A549 treated with dexamethasone at 1 μM for 4 hours (cell line): ENCODE measurements at places on chromosomes 6 and 20. TPM values are rescaled to one million over a fixed set of nuclear protein-coding genes. Genes with fewer than 3 reads are reported as not detected.

Gene OR2B6
- 0.14 TPM in 1 of 5 replicates, not detected in the others for total RNA-seq

Gene PRICKLE4
- total RNA-seq: 0.33 to 1.1 TPM (median 0.78 TPM) in 5 replicates

Gene OXT
- not detected in 5 replicates for total RNA-seq

Gene TINAG
- 0.14 TPM in 1 of 5 replicates, not detected in the others for total RNA-seq

Gene LCA5
- 0.39 to 0.95 TPM (median 0.61 TPM) in 5 replicates for total RNA-seq

Gene ARMC12
- total RNA-seq: 0.23 to 1.1 TPM (median 0.74 TPM) in 5 replicates

Gene CCN6
- not detected in 5 replicates for total RNA-seq

Gene CST2
- total RNA-seq: 0.76 to 1.8 TPM (median 1.4 TPM) in 5 replicates

Gene RNF182
- 2.9 to 3.6 TPM (median 3.4 TPM) in 5 replicates for total RNA-seq

Gene KCNK16
- total RNA-seq: not detected in 5 replicates

Gene NUDT3
- 7.1 to 8.6 TPM (median 7.8 TPM) in 5 replicates for total RNA-seq

Gene F13A1
- total RNA-seq: 0.12 TPM in 1 of 5 replicates, not detected in the others

Gene PNLDC1
- 0.04 to 0.06 TPM (median 0.05 TPM) in 3 of 5 replicates, not detected in the others for total RNA-seq

Gene RAB44
- total RNA-seq: 0.04 to 0.05 TPM (median 0.04 TPM) in 5 replicates

Gene ASIP
- not detected in 5 replicates for total RNA-seq

Gene B3GAT2
- total RNA-seq: 0.01 to 0.03 TPM (median 0.02 TPM) in 4 of 5 replicates, not detected in the other

Gene GSTA3
- not detected in 5 replicates for total RNA-seq

Gene TIAM2
- 3.9 to 6.0 TPM (median 4.8 TPM) in 5 replicates for total RNA-seq

Gene GHRH
- total RNA-seq: not detected in 5 replicates

Gene DDX43
- total RNA-seq: not detected in 5 replicates

Gene KHDC1L
- 0.25 to 0.41 TPM (median 0.28 TPM) in 3 of 5 replicates, not detected in the others for total RNA-seq

Gene TBXT
- total RNA-seq: not detected in 5 replicates

Gene MLN
- not detected in 5 replicates for total RNA-seq

Gene FAM50B
- total RNA-seq: 4.6 to 6.2 TPM (median 5.8 TPM) in 5 replicates

Gene SLC16A10
- 0.25 to 0.60 TPM (median 0.56 TPM) in 5 replicates for total RNA-seq

Gene C6orf47
- total RNA-seq: 11.3 to 13.3 TPM (median 12.8 TPM) in 5 replicates

Gene SCRT2
- total RNA-seq: 0.04 TPM in 1 of 5 replicates, not detected in the others

Gene SIRPD
- total RNA-seq: not detected in 5 replicates

Gene HLA-DQA2
- not detected in 5 replicates for total RNA-seq

Gene SLC12A5
- total RNA-seq: 13.5 to 16.4 TPM (median 13.9 TPM) in 5 replicates

Gene MDFI
- total RNA-seq: 0.47 to 0.87 TPM (median 0.61 TPM) in 5 replicates

Gene TAGAP
- total RNA-seq: not detected in 5 replicates

Gene RGS17
- total RNA-seq: 4.2 to 7.3 TPM (median 6.5 TPM) in 5 replicates
